Upper lobe of right lung (tissue), 1 donor: ENCODE measurements at places on chromosomes 16 and 17. TPM values are rescaled to one million over a fixed set of nuclear protein-coding genes. Genes with fewer than 3 reads are reported as not detected.

MFAP4 gene
- 270 TPM for total RNA-seq

DNA sequence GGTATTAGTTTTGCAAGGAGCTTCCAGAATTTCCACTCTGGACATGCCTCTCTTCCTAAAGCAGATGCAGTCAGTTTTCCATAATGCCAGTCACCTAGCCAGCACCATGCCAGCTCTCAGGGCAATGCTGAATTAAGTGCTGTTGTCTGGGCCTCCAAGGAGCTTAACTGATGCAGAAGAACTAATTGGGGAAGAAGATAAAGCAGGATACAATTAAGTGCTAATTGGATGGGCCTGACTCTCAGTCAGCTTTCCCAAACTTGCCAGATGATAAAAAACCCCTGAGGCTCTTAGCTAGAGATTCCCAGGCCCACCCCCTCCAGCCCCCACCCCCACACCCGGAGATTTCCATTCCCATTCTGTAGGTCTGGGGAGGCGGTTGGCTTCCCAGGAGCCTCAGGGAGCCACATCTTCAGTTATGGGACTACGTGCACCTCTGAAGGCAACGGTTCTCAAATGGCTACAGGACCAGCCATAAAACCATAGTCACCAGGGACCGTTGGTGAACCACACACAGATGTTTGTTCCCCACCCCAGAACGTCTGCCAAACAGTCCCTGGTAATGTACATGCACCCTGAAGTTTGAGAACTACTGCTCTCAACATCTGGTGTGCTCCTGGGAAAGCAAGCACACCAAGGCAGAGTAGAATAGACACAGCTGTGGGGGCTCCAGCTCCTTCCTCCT, 499.1 kb upstream of the CDH5 start:
- no peak for DNase-seq

- DNase-seq = no peak
Measured at GRCh38 chr17:2064980-2065785, 10.3 kb downstream of the HIC1 start.

GRCh38 chr16:3038896-3039295, 2.2 kb upstream of the BICDL2 start:
- DNase-seq = no peak

- DNase-seq = no peak
Measured at GRCh38 chr17:38563362-38564253, 42.1 kb downstream of the SRCIN1 start.
